ENCODE measurements at places on chromosomes 1 and 21.

DNA sequence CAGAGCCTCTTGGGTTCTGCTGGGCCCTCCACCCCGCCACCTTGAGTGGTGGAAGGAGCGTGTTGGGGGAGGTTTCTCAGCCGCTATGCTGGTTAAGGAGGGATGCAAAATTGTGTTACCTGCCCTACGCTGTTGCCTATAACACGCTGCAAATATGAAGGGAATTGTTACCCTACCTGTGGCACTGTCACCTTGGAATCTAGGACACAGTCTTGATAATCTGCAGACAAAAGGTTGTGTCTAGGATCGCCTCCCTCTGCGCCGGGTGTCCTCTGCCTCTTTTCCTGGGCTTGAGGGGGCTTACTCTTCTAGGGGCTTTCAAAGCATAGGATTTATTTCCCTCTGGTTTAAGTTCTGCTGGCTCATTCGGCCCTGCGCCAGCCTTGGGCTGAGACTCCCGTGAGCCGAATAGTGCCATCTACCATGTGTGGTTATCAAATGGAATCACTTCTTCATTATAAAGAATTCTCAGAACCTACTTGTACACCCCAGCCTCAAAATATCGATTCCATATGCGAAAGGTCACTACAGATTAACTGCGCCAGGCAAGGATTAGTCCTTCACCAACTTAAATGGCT is 697 bp downstream of the SLC22A15 start:
- DNase-seq = no peak

DNA sequence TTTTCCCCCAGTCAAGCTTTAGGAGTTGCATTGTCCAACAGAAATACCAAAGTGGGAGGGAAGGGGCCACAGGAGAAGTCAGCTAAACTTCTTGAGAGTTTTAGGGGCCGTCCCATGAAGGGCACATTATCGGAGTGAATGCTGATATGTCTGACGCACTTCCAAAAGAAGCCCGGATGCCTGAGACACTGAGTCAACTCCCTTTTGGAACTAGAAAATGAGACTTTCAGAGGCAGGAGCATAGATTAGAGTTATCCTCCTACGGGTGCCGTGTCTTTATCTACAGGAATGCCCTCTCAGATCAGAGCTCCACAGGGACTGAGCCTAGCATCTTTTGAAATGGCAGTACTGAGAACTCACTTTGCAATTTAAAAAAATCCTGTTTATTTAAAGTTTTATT is 13.1 kb downstream of the ACTN2 start:
- no peak for DNase-seq

DNA sequence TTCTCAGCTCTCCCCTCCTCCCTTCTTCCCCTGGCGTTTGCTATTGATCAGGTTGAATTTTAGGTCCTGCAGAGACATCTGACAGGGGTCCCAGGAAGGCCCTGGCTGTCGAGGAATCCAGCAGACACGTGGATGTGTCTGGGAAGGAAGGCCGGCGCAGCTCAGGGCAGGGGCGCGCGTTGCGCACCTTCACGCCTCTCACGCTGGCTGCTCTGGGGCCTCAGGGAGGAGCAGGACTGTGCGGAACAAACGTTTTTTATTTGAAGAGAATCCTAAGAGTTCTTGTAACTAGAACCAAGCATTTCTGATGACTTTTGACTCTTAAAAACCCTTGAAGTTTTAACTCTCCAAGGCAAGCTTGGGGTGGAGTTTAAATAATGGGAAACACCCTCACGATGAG is 54.2 kb downstream of the SLC37A1 start:
- no peak for DNase-seq

DNA sequence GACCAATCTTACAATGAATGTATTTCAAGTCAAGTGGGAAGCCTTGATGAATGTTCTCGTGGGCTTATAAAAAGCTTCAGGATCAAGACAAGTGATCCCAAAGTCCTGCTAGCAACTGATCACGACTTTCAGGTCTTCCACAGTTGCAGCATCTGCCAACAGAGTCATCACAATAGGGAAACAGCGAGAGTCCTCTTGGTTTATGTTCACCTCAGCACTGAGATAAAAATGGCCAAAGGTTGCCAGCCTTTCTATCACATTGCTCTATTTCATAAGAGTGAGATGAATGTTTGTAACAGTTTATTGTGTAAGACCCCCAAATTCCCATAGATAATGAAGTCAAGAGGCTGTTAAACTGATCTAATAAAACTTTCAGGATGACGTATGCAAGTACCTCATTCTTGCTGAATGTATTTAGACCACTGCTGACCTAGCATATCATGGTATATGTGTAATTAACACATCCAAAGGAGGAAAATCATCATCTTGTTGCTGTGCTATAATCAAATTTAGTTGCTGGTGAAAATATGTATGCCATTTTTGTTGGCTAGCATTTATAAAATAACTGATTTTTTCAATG is 150.6 kb downstream of the TGFBR3 start:
- DNase-seq = no peak

DNA sequence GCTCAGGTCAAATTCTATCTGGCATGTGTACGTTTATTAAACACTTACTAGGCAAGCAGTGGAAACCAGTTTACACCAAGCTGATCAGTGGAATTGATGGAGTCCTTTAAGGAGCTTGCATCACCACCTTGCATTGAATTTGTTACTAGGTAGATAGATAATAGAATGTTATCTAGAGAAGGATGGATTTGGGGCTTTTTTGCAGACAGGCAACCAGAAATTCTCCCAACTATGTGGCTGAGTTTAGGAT is 44.9 kb downstream of the HHAT start:
- DNase-seq = no peak

GRCh38 chr1:23525558-23526250 is 5.3 kb downstream of the E2F2 start:
- DNase-seq = no peak

GRCh38 chr1:231879296-231879695 is 252.7 kb downstream of the DISC1 start:
- no peak for DNase-seq

- DNase-seq = no peak
Measured at GRCh38 chr1:97351846-97352245, 569.0 kb downstream of the DPYD start.

DNA sequence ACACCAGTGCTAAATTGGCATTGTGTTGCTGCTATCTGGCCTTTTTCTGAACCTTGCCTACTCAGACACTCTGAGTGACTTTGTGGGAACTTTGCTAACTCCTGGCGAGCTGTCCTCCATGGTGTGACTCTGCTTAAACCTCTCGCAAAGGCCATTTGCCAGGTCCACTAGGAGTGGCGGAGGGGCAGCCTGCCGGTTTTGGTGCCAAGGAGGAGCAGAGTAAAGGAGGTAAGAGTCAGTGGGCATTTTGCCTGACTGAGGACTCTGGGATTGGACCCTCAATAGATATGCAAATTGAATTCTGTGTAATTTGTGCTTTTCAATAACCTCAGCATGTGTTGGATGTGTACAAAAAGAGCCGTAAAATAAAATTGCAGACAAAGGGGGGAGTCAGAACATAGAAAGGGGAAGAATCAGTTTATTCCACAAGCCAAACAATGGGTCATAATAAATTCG is 386.6 kb upstream of the NFIA start:
- DNase-seq = no peak

DNA sequence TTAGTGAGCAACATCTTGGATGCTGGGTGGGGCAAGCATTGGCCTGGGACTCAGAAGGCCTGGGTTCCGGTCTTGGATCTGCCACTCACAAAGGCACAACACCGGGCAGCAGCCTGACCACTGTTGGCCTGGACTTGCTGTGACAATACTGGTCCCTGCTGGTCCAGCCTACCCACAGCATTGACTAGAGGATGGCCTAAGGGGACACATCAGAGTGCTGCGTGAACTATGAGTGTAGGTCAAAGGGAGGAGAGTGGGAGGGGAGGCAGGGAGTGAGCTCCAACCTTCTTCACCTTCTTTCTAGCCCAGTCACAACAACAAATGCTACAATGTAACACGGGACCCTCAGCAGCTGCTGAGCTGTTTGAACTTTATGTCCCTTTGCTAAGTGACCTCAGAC is 31.1 kb downstream of the TMEM50A start:
- DNase-seq = no peak

Data from stimulated activated CD8-positive, alpha-beta memory T cell treated with anti-CD3 and anti-CD28 coated beads, Interleukin-4, amount 100 ng/mL, for 48 hours (primary cell).